MCF 10A (cell line): ENCODE measurements at places on chromosomes 3 and 15. TPM values are rescaled to one million over a fixed set of nuclear protein-coding genes. Genes with fewer than 3 reads are reported as not detected.

Gene CPA3
- not detected in 2 replicates for total RNA-seq

Gene LRRC31
- total RNA-seq = not detected in 2 replicates

Gene ZNF80
- not detected in 2 replicates for total RNA-seq

Gene PP2D1
- not detected in 2 replicates for total RNA-seq

Gene TTC23
- total RNA-seq = 15.1 and 15.6 TPM in 2 replicates

Gene CLCN2
- 4.5 and 5.5 TPM in 2 replicates for total RNA-seq

Gene GPR156
- total RNA-seq = 0.72 and 1.0 TPM in 2 replicates

Gene CAPN7
- total RNA-seq = 48.4 and 55.2 TPM in 2 replicates

Gene STARD9
- total RNA-seq = 2.0 and 2.9 TPM in 2 replicates

Gene VILL
- not detected in 2 replicates for total RNA-seq

Gene GOLGA8T
- 0.59 and 0.61 TPM in 2 replicates for total RNA-seq

Gene TEX55
- total RNA-seq = not detected in 2 replicates

Gene ROBO1
- 30.3 and 32.2 TPM in 2 replicates for total RNA-seq

Gene ZBTB20
- 10.7 and 11.6 TPM in 2 replicates for total RNA-seq

Gene CCDC12
- total RNA-seq = 43.9 and 45.9 TPM in 2 replicates

Gene SKOR1
- total RNA-seq = 0.07 and 0.17 TPM in 2 replicates

Gene CSK
- total RNA-seq = 50.4 and 65.3 TPM in 2 replicates

Gene SAXO2
- 3.9 and 4.2 TPM in 2 replicates for total RNA-seq

Gene IL17RD
- total RNA-seq = 0.91 and 1.2 TPM in 2 replicates

Gene SNX22
- total RNA-seq = 0.16 and 0.25 TPM in 2 replicates

Gene TBL1XR1
- 171 and 178 TPM in 2 replicates for total RNA-seq

Gene CIB2
- 0.30 and 0.34 TPM in 2 replicates for total RNA-seq

Gene CX3CR1
- not detected in 2 replicates for total RNA-seq

Gene NANOGP8
- total RNA-seq = 0.75 TPM in 1 of 2 replicates, not detected in the other

Gene UCN2
- 1.5 and 3.8 TPM in 2 replicates for total RNA-seq

Gene GOLGA8G
- 0.09 TPM in 1 of 2 replicates, not detected in the other for total RNA-seq

Gene ARHGAP31
- total RNA-seq = 4.4 and 4.7 TPM in 2 replicates

Gene FES
- total RNA-seq = 0.32 and 0.91 TPM in 2 replicates

Gene TRIM71
- 0.05 TPM in 2 replicates for total RNA-seq

Gene NTRK3
- total RNA-seq = not detected in 2 replicates

Gene GOLGA6C
- total RNA-seq = not detected in 2 replicates

Gene TBC1D23
- 34.5 and 34.8 TPM in 2 replicates for total RNA-seq
